GM23248 (cell line): ENCODE measurements at places on chromosomes 13 and 19. TPM values are rescaled to one million over a fixed set of nuclear protein-coding genes. Genes with fewer than 3 reads are reported as not detected.

CLDND2 gene
- polyA plus RNA-seq = 0.93 and 1.0 TPM in 2 replicates

CPB2 gene
- 0.11 TPM in 1 of 2 replicates, not detected in the other for polyA plus RNA-seq

PPM1N gene
- 0.33 and 0.63 TPM in 2 replicates for polyA plus RNA-seq

CCNA1 gene
- not detected in 2 replicates for polyA plus RNA-seq

ZNF225 gene
- polyA plus RNA-seq = 3.2 and 4.3 TPM in 2 replicates

CD209 gene
- polyA plus RNA-seq = not detected in 2 replicates
